ENCODE measurements at places on chromosomes 11 and 22. TPM values are rescaled to one million over a fixed set of nuclear protein-coding genes. Genes with fewer than 3 reads are reported as not detected.

Gene AIFM3
- total RNA-seq: 0.17 TPM

Gene MS4A7
- not detected for total RNA-seq

Gene PTPRCAP
- total RNA-seq: 1.0 TPM

Gene CCDC73
- total RNA-seq: not detected

Gene PC
- total RNA-seq: 25.3 TPM

Gene GLB1L2
- 0.17 TPM for total RNA-seq

Gene CCDC116
- 0.17 TPM for total RNA-seq

Gene C11orf91
- total RNA-seq: not detected

Gene SLC25A45
- 1.0 TPM for total RNA-seq

Gene CEND1
- 0.17 TPM for total RNA-seq

Gene PANX2
- 0.34 TPM for total RNA-seq

DNA sequence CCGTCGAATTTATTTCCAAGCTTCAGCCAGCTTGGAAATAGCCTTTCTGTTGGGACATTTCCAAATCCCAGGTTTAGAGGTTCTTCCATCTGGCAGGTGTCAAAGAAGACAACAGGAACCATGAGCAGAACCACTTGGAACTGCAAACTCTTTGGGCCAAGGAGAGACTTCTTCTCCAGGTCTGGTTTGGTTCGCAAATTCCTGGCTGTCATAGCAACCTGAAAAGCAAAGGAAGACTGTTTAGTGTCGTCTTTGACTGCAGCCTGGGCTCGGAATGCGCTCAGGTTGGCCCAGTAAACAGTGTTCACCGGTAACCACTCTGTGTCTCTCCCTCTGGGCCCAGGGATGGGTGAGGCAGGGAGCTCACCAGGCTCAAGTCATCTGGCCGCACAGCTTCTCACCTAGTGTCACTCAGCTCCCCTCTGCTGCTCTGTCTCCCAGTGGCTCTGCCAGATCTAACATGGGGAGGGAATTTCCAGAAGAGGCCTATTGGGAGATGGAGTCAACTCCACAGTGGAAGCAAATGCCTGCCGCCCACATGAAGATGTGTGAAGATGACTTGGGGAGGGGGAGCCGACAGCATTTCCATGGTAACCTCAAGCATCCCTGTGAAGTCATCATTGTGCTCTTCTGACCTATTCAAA is 11.9 kb upstream of the CLMP start:
- no peak for DNase-seq

DNA sequence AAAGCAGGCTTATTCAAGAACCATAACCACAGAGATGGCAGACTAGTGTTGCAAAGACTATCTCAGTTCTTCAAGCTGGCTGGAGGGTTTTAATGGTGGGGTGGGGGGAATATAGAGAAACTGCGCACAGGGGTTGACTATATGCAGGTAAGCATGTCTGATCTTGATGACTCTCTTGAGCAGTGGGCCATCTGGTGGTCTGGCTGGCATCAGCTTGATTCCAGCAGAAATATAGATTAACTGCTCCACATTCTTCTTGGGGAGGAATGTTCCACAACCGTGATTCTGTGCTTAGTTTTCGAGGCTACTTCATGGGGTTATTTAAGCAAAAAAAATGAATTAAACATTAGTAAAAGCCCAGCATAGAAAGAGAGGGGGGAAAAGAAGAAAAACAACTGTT is 158.8 kb upstream of the PGR start:
- DNase-seq: no peak

GRCh38 chr22:41920271-41920976 is 5.5 kb upstream of the SHISA8 start:
- DNase-seq: no peak

DNA sequence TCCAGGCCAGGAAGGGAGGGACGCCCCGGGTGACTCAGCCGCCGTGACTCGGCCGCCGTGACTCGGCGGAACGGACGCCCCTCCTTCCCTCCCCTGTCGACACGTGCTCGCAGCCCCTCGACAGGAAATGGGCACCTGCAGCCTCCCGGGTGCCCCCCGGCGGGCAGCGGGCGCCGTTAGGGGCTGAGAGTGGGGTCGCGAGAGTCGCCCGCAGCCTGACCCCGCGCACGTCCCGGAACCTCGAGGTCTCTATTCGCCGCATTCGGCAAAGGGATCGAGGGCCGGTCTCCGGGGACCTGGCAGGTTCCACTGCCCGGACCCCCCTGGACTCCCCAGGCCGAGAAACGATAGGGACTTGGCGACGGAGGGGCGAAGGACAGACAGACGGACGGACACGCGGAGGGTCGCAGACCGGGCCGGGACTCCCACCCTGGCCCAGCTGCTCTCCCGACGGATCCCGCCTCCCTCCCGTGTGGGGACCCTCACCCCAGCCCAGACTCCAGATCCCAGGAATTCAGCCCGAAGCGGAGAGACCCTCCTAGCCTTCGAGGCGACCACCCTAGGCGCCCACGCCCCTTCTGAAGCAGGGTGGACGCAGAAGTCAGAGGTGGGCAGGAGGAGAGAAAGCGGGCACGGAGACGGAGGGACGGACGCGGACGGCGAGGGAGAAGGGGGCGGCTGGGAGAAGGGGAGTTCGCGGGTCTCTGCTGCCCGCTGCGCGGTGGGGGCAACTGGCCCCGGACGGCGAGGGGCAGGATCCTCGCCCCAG is 648 bp downstream of the FOSL1 start:
- DNase-seq: peak; percentile 83

DNA sequence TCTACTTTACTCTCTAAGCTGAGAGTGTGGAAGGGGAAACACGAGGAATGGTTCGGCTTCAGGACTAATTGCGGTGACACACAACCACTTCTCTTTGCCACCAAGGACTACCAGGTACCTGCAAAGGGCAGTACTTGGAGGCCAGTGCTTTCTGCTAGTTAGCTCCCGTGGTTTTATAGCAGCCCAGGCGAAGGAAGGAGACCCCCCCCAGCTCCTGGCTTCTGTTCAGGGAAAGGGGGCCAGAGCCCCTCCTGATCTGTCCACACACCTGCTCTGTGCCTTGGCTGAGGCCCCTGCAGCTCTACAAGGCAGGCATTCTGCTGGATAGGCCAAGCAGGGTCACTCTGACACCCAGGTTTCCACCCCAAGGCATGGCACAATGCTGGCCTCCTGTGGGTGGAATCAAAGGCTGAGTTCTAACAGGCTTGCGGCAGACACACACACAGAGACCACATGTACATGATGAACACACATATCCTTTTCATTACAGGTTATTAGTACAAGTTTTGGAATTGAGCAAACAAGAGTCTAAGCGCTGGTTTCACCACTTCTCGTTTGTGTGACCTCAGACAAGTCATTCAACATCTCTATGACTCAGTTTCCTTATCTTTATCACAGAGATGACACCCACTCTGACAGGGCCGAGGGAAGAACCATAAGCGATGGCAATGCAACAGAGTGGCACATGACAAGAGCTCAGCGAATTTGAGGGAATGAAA is 7.5 kb downstream of the SERPIND1 start:
- peak; percentile 17 for DNase-seq

GRCh38 chr11:80383655-80384054 is 942.8 kb upstream of the TENM4 start:
- DNase-seq: no peak

GRCh38 chr11:34827228-34827627 is 89.0 kb downstream of the APIP start:
- no peak for DNase-seq

- DNase-seq: no peak
Observed at GRCh38 chr11:27246925-27247324, 116.1 kb downstream of the CCDC34 start.

DNA sequence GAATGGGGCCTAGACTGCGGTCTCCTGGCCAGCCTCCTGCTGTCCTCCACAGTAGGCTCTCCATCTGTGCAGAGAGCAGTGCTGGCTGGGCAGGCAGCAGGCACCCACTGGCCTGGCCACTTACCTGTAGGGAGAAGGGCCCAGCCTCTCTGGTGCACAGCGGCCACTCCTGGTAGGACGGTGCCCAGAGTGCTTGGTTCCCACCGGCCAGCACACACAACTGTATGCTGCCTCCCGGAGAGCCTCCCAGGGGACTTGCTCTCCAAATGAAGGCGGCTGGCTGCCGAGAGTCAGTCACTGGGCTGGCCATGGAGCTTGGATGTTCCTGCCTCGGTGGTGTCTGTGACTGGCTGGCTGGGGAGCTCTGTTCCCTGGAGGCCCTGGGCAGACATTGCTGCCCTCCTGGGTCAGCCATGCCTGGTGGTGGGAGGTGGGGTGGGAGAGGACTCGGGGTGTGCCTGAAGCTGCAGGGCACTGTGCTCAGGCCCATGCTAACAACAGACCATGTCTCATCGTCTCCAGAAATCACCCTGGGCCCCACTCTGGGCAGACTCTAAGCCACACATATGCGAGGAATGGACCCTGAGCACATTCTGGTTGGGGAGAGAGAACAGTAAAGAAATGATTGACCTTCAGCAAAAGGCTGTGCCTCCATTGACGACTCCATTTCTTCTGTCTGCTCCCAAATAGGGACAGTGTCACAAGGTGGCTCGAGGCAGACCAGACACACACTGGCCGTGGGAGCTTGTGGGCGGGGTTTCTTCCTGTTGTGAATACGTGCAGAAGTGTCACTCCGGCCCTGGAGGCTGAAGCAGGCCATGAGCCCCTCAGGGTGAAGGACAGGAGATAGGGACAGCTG is 350.8 kb downstream of the TBC1D22A start:
- DNase-seq: no peak

DNA sequence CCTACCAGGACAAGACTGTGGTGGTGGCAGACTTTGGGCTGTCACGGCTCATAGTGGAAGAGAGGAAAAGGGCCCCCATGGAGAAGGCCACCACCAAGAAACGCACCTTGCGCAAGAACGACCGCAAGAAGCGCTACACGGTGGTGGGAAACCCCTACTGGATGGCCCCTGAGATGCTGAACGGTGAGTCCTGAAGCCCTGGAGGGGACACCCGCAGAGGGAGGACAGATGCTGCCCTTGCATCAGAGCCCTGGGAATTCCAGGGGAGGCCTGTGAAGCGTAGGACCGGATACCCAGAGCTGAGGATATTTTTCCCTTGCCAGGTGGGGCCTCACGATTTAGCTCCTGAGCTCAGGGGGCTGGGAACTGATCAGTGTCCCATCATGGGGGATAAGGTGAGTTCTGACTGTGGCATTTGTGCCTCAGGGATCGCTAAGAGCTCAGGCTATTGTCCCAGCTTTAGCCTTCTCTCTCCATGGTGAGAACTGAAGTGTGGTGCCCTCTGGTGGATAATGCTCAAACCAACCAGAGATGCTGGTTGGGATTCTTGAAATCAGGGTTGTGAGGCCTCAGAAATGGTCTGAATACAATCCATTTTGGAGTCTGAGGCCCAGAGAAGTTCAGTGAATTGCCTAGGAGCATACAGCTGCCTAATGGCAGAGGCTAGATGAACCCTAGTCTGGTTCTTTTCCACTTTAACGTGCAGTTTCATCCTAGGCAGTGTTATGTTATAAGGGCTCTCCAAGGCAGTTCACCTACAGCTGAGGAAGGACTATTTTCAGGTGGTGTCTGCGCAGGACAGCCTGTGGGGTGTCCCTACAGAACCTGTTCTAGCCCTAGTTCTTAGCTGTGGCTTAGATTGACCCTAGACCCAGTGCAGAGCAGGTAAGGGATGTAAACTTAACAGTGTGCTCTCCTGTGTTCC is 19.5 kb downstream of the PIK3IP1 start:
- DNase-seq: peak; percentile 83

GRCh38 chr22:20199906-20200305 is 49.1 kb upstream of the CCDC188 start:
- no peak for DNase-seq

DNA sequence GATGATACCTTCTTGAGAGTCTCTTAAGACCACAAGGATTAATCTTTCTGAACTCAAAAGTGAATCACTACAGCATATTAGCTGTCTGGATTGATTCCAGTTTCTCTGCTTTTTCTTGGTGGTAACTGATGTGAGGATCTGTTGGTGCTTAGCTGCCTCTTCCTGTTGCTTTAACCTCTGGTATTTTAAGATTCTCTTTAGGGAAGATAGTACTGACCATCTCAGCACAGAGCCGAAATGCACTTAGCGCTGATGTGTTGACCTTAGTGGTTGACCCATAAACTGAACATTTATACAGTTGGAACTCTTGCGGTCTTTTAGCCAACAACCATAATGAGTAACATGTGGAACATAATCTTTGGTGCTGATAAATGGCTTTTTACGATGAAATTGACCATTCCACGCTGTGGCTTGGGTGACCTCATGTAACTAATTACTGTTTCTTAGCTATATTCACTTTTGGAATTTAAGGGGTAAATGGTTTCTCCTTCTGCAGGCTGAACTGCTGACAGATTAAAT is 33.7 kb downstream of the APLP2 start:
- DNase-seq: peak; percentile 54

- DNase-seq: peak; percentile 76
Observed at GRCh38 chr22:50705219-50705691, 32.6 kb downstream of the SHANK3 start.

GRCh38 chr11:63608353-63609345 is 5.6 kb downstream of the PLAAT3 start:
- peak; percentile 53 for DNase-seq

GRCh38 chr11:132862137-132862536 is 670.2 kb downstream of the OPCML start:
- DNase-seq: no peak

- peak; percentile 24 for DNase-seq
Observed at GRCh38 chr22:19873138-19873959, 18.7 kb upstream of the GNB1L start.

GRCh38 chr11:64723907-64724862 is 1.2 kb upstream of the NRXN2 start:
- no peak for DNase-seq

GRCh38 chr11:2458321-2458720 is 13.5 kb downstream of the KCNQ1 start:
- no peak for DNase-seq

DNA sequence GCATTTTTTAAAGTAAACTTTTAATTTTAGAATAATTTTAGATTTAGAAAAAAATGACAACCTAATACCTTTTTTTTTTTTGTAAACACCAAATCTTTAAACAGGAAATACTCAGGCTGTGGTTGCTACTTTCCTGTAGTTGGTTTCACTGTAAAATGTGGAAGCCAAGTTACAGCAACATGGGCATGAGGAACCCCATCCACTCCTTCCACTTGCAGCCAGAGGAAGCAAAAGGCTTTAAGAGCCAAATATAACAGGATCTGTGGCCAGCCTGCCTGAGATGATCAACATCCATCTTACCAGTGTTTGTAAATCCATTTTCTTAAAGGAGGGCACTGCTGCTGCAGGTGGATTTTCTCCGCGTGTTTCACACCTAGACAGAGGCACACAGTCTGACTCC is 66.2 kb downstream of the TNRC6B start:
- DNase-seq: no peak

- no peak for DNase-seq
Observed at GRCh38 chr11:131303611-131304119, 66.8 kb upstream of the NTM start.

GRCh38 chr22:47943729-47944700 is 1181.6 kb downstream of the TBC1D22A start:
- DNase-seq: no peak

- DNase-seq: no peak
Observed at GRCh38 chr11:11344045-11344444, 9.0 kb downstream of the CSNK2A3 start.

All from dermis blood vessel endothelial cell (primary cell).